Posterior cingulate gyrus (tissue), 11 donors: ENCODE measurements at places on chromosomes 5 and 9.
A peak's percentile ranks its signal among the peaks of the same experiment; 100 is the strongest.

- DNase-seq = no peak
Observed at GRCh38 chr9:109906766-109907382, 126.9 kb downstream of the PALM2AKAP2 start.

DNA sequence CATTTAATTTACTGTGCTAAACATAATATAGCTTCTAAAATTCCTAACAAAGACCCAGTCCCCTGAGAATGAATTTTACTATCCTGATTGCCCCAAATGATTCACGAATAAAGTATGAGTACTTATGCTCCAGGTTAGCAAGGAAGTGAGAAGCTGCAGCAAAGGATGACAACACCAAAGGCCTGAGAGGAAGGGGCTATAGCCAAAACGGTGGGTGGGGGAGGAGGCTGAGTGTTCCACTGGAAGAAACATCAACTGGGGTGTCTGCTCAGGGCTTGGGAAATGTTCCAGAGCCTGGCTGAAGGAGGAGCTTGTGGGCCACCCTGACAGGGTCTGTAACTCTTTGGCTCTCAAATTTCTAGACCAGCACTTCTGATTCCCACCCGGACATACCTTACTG is 157.3 kb downstream of the ADAMTS12 start:
- no peak for DNase-seq

- no peak for DNase-seq
Observed at GRCh38 chr9:125549465-125549871, 157.5 kb downstream of the MAPKAP1 start.

DNA sequence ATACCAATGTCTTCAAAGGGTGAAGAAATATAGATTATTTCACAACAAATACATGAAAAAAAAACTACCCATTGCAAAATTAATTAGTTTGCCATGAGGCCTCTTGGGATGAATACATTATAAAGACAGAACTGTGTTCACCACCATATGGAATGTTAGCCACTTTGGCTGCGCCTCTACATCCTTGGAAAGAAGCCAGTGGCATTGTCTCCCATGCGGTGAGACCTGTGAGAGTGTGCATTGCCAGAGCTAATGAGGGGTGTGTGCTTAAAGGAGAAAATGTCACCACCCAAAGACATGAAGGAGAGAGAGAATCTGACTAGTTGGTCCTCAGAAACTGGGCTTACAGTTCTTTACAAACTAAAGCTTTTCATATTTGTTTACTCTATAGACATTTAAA is 110.6 kb downstream of the PLPPR1 start:
- no peak for DNase-seq

DNA sequence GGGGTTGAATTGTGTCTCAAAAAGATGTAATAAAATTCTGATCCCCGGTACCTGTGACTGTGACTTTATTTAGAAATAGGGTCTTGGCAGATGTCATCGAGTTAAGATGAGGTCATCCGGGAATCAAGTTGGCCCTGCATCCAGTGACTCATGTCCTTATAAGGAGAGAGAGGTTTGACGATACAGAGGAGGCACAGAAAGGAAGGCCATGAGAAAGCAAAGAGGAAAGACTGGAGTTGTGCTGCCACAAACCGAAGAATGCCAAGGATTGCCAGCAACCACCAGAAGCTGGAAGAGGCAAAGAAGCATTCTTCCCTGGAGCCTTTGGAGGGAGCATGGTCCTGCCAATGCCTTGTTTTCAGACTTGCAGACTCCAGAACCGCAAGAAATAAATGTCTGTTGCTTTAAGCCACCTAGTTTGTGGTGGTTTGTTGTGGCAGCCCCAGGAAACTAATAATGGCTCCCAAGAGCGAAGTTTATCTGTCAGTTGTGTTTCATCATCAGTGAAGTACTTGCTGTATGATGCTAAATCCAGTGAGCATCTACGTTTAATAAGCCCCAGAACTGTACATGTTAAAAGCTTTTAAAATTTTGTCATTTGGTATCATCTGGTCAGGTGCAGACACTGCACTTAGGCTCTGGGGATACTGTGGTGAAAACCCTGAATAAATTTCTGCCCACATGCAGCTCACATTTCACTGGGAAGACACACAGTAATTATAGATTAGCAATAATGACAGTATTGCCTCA is 114.8 kb downstream of the TLE4 start:
- DNase-seq = no peak

DNA sequence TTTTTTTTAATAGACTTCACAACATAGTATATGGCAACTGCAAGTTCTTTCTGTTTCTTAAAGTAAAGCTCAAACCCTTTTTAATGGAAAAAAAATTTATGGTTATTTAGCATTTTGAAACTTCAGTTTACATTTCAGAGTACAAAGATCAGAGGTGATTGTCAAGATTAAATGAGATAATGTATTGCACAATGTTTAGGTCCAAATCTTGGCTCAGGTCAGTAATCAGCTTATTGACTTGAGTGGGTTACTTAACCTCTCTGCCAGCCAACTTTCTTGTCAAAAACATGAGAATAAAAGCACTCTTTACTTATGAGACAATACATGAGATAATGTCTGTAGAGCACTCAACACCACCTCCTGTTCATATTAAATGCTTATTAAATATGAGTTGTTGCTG is 345.1 kb upstream of the PTPRD start:
- DNase-seq = no peak

GRCh38 chr5:91224456-91224855 is 158.7 kb downstream of the ARRDC3 start:
- DNase-seq = no peak

GRCh38 chr5:58056546-58056945 is 403.3 kb downstream of the PLK2 start:
- DNase-seq = no peak

- DNase-seq = no peak
Observed at GRCh38 chr9:93219692-93220091, 35.8 kb downstream of the WNK2 start.

DNA sequence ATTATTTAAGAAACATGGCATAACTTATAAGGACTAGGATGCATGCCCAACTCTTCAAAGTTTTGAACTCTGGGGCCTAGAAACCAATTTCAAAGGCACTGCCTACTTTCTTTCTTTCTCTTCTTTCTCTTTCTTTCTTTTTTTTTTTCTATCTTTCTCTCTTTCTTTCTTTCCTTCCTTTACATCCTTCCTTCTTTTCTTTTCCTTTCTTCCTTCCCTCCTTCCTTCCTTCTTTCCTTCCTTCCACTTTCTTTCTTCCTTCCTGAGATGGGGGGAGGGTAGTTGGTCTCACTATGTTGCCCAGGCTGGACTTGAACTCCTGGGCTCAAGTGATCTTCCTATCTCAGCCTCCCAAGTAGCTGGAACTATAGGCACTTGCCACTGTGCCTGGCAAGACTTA is 15.9 kb upstream of the TOMM5 start:
- DNase-seq = no peak

- DNase-seq = no peak
Observed at GRCh38 chr5:181119105-181119504, 11.9 kb downstream of the OR2V1 start.

DNA sequence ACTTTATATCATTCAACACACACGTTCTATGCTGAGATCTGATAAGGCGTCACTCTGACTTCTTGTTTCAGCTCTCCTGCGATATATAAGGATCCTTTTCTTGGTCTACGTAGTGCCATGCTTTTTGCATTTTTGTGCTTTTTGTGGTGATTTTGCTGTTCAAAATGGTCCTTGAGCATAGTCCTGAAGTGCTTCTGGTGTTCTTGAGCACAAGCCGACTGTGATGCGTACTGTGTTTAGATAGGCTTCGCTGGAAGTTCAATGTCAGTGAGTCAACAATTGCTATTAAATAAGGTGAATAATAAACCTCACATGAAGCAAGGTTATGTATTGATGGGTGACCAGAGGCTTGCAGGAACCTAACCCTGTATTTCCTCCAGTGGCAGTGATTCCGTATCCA is 46.8 kb downstream of the ACO1 start:
- no peak for DNase-seq

- peak; percentile 84 for DNase-seq
Observed at GRCh38 chr5:53481887-53482716, 1.7 kb downstream of the FST start.

GRCh38 chr5:9438596-9439354 is 107.1 kb downstream of the SEMA5A start:
- DNase-seq = no peak

- DNase-seq = no peak
Observed at GRCh38 chr5:89267788-89268187, 384.8 kb upstream of the MEF2C start.

- DNase-seq = peak; percentile 22
Observed at GRCh38 chr5:156595132-156595787, 254.8 kb upstream of the PPP1R2B start.

- peak; percentile 9 for DNase-seq
Observed at GRCh38 chr5:124527220-124527991, 219.0 kb downstream of the ZNF608 start.

DNA sequence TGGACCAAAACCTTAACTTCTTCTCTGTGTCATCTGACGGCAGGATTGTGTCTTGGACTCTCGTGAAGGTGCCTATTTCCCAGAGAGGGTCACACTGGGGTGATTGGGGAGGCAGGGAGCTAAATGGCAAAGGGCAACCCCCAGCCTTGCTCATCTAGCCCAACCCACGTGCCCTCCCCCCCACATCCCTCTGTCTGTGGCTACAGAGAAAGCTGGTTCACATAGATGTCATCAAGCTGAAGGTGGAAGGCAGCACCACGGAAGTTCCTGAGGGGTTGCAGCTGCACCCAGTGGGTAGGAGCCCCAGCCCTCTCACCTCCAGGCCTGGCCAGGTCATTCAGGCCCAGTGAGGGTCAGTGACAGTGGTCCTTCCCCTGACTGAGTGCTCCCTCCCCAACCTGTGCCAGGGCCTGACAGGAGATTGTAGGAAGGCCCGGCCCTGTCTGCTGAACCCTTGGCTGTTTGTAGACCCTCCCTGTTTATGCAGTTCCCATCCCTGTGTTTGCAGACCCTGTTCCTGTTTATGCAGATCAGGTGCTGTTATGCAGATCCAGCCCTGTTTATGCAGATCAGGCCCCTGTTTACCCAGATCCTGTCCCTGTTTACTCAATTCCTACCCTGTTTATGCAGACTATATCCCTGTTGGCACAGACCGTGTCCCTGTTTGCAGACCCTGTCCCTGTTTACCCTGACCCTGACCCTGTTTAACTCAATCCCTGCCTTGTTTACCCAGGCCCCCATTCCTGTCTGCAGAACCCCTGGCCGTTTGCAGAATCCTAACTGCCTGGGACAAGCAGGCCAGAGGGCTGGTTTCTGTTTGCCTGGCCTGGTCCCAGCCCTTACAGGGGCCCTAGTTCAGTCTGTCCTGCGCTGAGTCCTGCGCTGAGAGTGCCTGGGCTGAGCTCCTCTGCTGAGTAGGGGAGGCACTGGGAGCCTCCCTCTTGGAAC is 10.4 kb downstream of the ENHO start:
- peak; percentile 81 for DNase-seq

- DNase-seq = no peak
Observed at GRCh38 chr9:76581731-76582130, 122.7 kb downstream of the GCNT1 start.

DNA sequence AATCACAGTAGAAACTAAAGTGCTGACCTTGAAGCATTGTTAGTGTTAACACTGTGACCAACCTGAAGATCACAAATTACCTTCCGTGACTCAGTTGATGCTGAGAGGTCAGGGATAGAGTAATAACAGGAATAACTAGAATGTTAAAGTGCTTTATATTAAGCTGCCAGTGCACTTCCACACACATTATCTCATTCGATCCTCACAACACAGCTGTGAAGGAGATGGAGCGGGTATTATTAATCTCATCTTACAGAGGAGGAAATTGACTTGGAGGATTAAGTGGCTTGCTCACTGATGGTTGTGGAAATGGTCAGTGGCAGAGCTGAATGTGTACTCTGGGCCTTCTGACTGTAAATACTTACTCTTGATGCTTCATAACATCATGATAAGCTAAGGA is 252.5 kb upstream of the DMRT1 start:
- no peak for DNase-seq

GRCh38 chr9:105711867-105712266 is 17.5 kb downstream of the TMEM38B start:
- DNase-seq = no peak

GRCh38 chr5:32734827-32735378 is 23.8 kb downstream of the NPR3 start:
- no peak for DNase-seq

GRCh38 chr9:137804908-137805630 is 72.5 kb upstream of the CACNA1B start:
- DNase-seq = no peak

- DNase-seq = no peak
Observed at GRCh38 chr9:6790866-6791265, 33.1 kb downstream of the KDM4C start.

- DNase-seq = no peak
Observed at GRCh38 chr5:96329289-96329688, 103.8 kb downstream of the PCSK1 start.

DNA sequence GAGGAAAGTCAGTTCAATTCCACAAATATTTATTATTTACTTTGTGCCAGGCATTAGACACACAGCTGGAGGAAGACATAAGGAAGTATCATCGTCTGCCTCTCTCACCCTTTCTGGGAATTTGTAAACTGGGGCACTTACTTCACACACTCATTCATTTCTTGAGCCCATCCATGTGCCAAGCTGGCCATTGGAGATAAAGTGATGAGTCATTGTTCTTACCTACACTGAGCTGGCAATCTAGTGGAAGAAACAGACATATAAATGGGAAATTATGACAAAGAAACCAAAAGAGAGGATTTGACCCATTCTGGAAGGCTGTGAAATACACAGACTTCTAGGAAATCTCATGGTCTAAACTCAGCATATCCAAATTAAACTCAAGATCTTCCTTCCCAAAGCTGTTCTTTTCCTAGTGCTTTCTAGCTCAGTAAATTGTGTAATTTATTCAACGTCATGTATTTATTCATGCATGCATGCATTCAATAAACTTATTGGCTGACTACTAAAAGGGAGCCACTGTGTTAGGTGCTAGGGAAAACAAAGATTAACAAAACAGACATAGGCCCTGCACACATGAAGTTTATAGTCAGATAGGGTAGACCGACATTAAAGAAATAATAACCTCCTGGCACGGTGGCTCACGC is 65.3 kb downstream of the SH3RF2 start:
- DNase-seq = no peak

- no peak for DNase-seq
Observed at GRCh38 chr9:15374825-15375224, 47.9 kb upstream of the SNAPC3 start.

- DNase-seq = no peak
Observed at GRCh38 chr9:125966959-125967711, 220.0 kb downstream of the PBX3 start.

- no peak for DNase-seq
Observed at GRCh38 chr5:137808503-137809135, 54.5 kb upstream of the HNRNPA0 start.
